ENCODE measurements at places on chromosomes 5 and 9.

- DNase-seq, result no peak
These were observed 1989.3 kb upstream of the WWC1 start for GRCh38 chr5:166302166-166302565.

GRCh38 chr9:13568405-13568804, 288.9 kb upstream of the MPDZ start:
- DNase-seq, result no peak

GRCh38 chr5:95615164-95615467, 4.8 kb upstream of the GPR150 start:
- DNase-seq, result no peak

- no peak for DNase-seq
These were observed 190.1 kb upstream of the ZNF608 start for GRCh38 chr5:124936626-124936933.

DNA sequence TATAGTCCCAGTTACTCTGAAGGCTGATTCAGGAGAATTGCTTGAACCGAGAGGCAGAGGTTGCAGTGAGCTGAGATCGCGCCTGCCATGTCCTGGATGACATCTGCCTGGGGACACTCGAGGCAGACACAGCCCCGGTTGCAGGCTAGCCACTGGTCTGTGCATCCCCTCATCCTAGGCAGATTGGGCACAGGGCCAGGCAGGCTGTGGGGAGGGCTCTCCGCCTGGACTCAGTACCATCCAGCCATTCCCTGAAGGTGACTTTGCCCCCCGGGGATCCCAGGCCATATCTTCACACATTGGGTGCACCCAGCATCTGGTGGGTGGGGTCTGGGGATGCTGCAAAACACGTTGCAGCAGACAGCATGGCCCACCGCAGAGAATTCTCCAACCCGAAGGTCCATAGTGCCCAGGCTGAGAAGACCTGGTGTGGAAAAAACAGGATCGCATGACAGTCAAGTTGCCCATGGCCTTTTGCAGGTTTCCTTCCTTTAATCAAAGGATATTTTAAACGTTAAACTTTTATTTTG, 50.9 kb upstream of the SUSD3 start:
- no peak for DNase-seq

Data from stimulated activated CD4-positive, alpha-beta T cell treated with anti-CD3 and anti-CD28 coated beads, Interleukin-12 subunit alpha, Interleukin-12 subunit beta, amount 100 ng/mL, for 48 hours (primary cell).